Osteocyte (in vitro differentiated cells): ENCODE measurements at places on chromosomes 5 and 9. TPM values are rescaled to one million over a fixed set of nuclear protein-coding genes. Genes with fewer than 3 reads are reported as not detected.

Gene ARID3C
- not detected in 2 replicates for total RNA-seq

Gene IFNA2
- not detected in 2 replicates for total RNA-seq

DNA sequence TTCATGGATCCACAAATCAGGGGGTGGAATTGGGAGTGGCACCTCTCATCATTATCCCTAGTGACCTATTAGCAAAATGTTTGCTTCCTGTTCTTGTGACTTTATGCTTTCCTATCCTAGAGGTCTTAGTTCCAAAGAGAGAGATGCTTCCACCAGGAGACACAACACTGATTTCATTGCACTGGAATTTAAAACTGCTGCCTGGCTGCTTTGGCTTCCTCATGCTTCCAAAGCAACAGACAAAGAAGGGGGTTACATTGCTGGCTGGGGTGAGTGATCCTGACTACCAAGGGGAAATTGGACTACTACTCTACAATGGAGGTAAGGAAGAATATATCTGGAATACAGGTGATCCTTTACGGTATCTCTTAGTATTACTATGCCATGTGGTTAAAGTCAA is 69.2 kb upstream of the SH3GL2 start:
- no peaks in the 10 kb centered on the region for H3K4me1 ChIP-seq
- no peaks in the 10 kb centered on the region for H3K36me3 ChIP-seq
- no peak overlapping the region for H3K27ac ChIP-seq
- H3K27me3 ChIP-seq, result no peaks in the 10 kb centered on the region
- DNase-seq, result no peak

Gene SPATA31D4
- not detected in 2 replicates for total RNA-seq

- no peaks in the 10 kb centered on the region for H3K36me3 ChIP-seq
- no peak for DNase-seq
- no peaks in the 10 kb centered on the region for H3K4me1 ChIP-seq
- H3K27ac ChIP-seq, result no peak overlapping the region
- no peak overlapping the region for H3K4me3 ChIP-seq
- no peaks in the 10 kb centered on the region for H3K27me3 ChIP-seq
These were observed 249.2 kb upstream of the CCNH start for GRCh38 chr5:87661784-87662566.

Gene LCN15
- not detected in 2 replicates for total RNA-seq

Gene SLC46A2
- total RNA-seq, result not detected in 2 replicates

GRCh38 chr9:94881940-94882339 is 155.4 kb downstream of the AOPEP start:
- H3K36me3 ChIP-seq, result no peaks in the 10 kb centered on the region
- peak overlapping the region; percentile 72 for H3K27ac ChIP-seq
- H3K4me1 ChIP-seq, result peaks cover 48% of the 10 kb centered on the region
- H3K4me3 ChIP-seq, result no peak overlapping the region

- no peak overlapping the region for H3K27ac ChIP-seq
- peaks cover 51% of the 10 kb centered on the region for H3K27me3 ChIP-seq
- H3K36me3 ChIP-seq, result no peaks in the 10 kb centered on the region
- H3K4me1 ChIP-seq, result no peaks in the 10 kb centered on the region
These were observed 275.9 kb downstream of the ACTL7B start for GRCh38 chr9:108579757-108580439.

Gene PCDHA10
- total RNA-seq, result 6.0 and 6.1 TPM in 2 replicates

- H3K27ac ChIP-seq, result no peak overlapping the region
- peak; percentile 77 for DNase-seq
- H3K36me3 ChIP-seq, result no peaks in the 10 kb centered on the region
- no peak overlapping the region for H3K4me3 ChIP-seq
These were observed 6.9 kb upstream of the DMRT3 start for GRCh38 chr9:969310-970150.

DNA sequence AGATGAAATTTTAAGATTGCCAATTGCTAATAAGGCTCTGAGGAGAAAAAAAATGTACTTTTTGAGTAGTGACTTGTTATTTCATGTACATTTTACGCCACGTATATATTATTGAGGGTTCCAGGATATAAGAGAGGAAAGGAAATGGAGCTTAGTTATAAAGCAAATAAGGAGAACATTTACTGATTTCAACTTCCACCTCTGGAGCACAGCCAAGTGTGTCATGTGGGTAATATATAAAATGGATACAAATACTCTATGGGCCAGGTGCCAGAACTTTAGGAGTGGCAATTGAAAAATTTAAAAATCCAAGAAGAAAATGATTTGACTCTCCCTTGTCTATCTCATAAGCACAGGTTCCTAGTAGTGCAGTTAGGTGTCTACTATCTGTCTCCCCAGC is 45.0 kb upstream of the VLDLR start:
- H3K4me1 ChIP-seq, result peaks cover 17% of the 10 kb centered on the region
- no peak overlapping the region for H3K27ac ChIP-seq
- no peaks in the 10 kb centered on the region for H3K36me3 ChIP-seq
- no peak overlapping the region for H3K4me3 ChIP-seq
- no peaks in the 10 kb centered on the region for H3K27me3 ChIP-seq

GRCh38 chr5:43305948-43306565 is 7.2 kb downstream of the HMGCS1 start:
- no peak for DNase-seq
- H3K4me3 ChIP-seq, result no peak overlapping the region
- peak overlapping the region; percentile 48 for H3K27ac ChIP-seq
- peaks cover 72% of the 10 kb centered on the region for H3K4me1 ChIP-seq
- H3K27me3 ChIP-seq, result no peaks in the 10 kb centered on the region

Gene KCTD16
- total RNA-seq, result 0.37 and 0.51 TPM in 2 replicates

GRCh38 chr5:177479774-177480173 is 6.3 kb upstream of the DBN1 start:
- H3K4me1 ChIP-seq, result peaks cover 55% of the 10 kb centered on the region
- peak overlapping the region; percentile 83 for H3K27ac ChIP-seq

Gene PCDHB9
- total RNA-seq, result 3.4 and 4.3 TPM in 2 replicates

DNA sequence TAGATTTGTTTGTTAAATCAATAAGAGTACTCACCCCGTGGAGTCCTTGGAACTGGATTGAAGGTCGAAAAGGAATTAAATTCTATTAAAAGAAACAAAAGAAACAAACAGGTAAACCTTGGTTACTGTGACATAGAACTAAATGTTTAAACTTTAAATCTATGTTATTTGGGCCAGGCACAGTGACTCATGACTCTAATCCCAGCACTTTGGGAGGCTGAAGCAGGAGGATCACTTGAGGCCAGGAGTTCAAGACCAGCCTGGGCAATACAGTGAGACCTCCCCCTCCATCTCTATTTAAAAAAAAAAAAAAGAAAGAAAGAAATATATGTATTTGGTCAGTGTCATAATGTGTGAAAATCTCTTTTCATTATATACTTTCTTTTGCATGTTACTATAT is 18.7 kb downstream of the ELL2 start:
- H3K27me3 ChIP-seq, result no peaks in the 10 kb centered on the region
- peak overlapping the region; percentile 7 for H3K27ac ChIP-seq
- peaks cover 16% of the 10 kb centered on the region for H3K36me3 ChIP-seq
- no peak for DNase-seq
- H3K4me1 ChIP-seq, result peaks cover 53% of the 10 kb centered on the region
- H3K4me3 ChIP-seq, result no peak overlapping the region

GRCh38 chr9:110582156-110582555 is 2.6 kb upstream of the SVEP1 start:
- H3K4me3 ChIP-seq, result no peak overlapping the region
- H3K36me3 ChIP-seq, result peaks cover 3% of the 10 kb centered on the region
- H3K4me1 ChIP-seq, result peaks cover 14% of the 10 kb centered on the region
- no peak overlapping the region for H3K27ac ChIP-seq
- peaks cover 46% of the 10 kb centered on the region for H3K27me3 ChIP-seq
- DNase-seq, result no peak

Gene DHX29
- total RNA-seq, result 23.1 and 24.5 TPM in 2 replicates

DNA sequence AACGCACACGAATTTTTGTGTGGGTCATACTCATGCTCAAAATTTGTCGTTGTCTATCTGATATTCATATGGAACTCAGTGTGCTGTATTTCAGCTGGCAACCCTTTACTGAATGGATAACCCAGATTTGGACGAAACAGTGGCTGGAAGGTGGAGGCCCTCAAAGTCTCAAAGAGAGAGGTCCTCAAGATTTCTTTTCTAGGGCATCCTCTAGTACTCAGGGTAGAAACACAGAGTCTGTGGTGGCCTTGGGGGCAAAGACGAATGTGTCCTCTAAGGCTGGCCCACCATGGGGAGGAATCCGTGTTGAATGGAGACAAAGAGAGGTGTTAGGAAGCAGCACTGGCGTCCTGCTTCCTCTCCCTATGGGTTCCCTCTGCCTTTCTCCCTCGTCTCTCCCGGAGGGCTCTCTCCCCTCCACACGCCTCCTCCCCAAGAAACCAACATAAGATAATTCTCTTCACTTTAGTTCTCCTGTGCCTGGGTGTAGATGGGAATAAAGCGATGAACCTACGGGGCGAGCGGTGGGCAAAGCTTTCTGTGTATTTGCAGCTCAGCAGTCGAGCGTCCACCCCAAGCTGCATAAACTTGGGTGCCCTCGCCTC is 333.7 kb downstream of the CWC27 start:
- peaks cover 5% of the 10 kb centered on the region for H3K4me1 ChIP-seq
- H3K36me3 ChIP-seq, result no peaks in the 10 kb centered on the region
- peak overlapping the region; percentile 45 for H3K27ac ChIP-seq
- no peak for DNase-seq
- peak overlapping the region; percentile 18 for H3K4me3 ChIP-seq
- no peaks in the 10 kb centered on the region for H3K27me3 ChIP-seq

DNA sequence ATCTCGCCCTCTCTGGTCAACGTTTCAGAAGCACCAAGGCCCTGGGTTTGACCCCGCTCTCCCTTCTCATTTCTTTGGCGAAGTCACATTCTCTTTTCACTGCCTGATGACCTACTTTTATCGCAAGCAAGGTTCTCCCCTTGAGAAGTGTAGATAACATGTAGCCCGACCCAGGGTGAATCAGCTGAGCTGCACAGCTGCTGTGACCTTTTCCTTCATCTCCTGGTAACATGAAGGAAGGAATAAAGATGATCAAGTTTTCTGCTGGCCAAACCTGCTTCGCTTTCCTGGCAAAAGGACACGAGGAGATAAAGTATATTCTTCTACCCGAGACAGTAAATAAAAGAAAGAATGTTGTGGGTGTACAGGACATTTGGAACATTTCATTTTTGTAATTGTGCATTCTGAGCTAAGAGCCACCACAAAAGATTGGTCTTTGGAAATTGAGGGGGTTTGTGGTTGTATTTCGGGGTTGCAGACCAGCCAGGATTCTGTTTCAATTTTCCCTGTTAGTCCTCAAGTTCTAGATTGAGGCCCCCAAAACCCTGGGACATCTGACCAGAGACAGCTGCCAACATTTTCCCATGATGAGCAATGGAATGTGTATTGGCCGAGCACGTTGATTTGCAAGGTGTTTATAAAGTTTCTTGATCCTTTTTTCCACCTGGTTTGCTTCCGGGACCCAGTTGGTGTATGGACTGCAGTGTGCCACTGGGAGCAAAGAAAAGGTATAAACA is 155.1 kb upstream of the ZNF462 start:
- H3K4me1 ChIP-seq, result peaks cover 30% of the 10 kb centered on the region
- H3K36me3 ChIP-seq, result no peaks in the 10 kb centered on the region
- DNase-seq, result no peak
- H3K4me3 ChIP-seq, result no peak overlapping the region
- no peak overlapping the region for H3K27ac ChIP-seq

DNA sequence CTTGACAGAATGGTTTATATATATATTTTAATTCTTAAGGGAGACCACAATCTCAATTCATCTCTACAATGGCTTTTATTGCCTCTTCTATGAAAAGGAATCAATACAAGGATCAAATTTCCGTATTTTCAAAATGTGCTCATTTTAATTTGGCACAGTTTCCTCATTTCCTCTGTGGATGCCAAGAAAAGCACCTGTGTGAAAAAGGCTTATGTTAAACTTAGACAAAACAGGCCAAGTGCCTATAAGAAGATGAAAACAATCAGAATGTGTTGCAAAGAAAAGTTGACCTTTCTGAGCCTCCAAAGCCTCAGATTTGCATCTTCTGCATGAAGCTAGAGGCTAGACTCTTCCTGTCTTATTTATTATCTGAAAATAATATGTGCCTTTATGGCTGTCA is 173.7 kb upstream of the SLC12A2 start:
- H3K4me1 ChIP-seq, result peaks cover 13% of the 10 kb centered on the region
- no peak overlapping the region for H3K4me3 ChIP-seq

DNA sequence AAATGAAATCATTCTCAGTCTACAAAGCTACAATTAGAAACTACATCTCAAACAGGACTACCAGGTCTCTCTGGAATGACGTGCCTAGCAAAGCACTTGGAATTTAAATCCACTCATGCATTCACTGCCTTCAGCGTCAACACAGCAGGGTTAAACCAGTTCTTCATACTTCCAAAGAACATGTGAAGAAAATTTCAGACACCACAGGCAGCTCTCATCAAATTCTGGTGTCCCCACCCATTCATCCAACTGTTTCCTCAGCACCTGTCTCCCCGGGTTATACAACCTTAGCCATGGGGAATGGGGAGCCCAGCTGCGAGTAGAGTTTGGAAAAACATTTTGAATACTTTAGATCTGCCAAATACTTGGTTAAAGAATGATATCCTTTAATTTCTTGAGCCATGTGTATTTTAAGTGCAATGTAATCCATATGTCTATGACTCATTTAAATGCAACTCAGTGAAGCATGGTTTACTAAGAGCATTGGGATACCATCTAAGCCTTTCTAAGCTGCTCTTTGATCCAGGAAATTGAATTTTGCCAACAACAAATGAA is 17.5 kb downstream of the ADAM19 start:
- H3K4me1 ChIP-seq, result peaks cover 81% of the 10 kb centered on the region
- no peak overlapping the region for H3K4me3 ChIP-seq
- no peaks in the 10 kb centered on the region for H3K27me3 ChIP-seq
- DNase-seq, result peak; percentile 87

Gene OGN
- total RNA-seq, result 3.9 and 5.5 TPM in 2 replicates
